NCI-H2081 (cell line): ENCODE measurements at places on chromosomes 5 and 9.

DNA sequence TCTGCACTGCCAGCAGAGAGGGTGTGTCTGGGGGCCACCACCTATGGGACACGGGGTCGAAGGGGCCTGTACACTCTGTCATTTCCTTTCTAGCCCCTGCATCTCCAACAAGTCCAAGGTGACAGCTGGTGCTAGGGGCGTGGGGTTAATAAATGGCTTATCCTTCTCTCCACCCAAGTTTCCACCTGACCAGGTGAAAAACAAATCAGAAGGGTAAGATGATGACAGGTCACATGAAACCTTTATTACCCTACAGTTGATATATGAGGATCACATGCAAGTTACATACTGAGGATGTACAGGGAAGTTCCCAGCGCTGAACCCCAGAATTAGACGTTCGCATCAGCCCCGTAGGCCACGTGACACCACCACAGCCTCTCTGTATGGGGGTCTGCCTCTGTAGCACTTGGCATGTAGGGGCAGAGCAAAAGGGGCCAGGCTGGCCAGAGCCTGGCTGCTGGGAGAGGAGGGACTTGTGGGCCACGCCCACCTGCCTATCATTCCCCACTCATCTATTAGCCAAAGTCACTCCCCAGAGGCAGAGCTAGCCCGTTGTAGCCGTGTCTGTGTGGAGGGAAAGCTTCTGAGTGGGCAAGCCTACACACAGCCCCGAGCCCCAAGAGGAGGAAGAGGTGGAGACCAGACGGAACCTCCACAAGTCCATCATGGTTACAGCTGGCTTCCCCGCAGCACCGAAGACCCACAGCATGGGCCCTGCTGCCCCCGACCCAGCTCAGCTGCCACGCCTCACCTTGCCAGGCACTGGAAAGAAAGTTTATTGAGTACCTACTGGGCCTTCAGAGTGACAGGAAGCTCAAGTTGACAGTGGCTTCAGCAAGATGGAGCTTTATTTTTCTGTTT, 2.2 kb downstream of the TMEM141 start:
- no peak for DNase-seq

- no peak for DNase-seq
Observed at GRCh38 chr5:43236653-43237355, 44.8 kb downstream of the NIM1K start.

DNA sequence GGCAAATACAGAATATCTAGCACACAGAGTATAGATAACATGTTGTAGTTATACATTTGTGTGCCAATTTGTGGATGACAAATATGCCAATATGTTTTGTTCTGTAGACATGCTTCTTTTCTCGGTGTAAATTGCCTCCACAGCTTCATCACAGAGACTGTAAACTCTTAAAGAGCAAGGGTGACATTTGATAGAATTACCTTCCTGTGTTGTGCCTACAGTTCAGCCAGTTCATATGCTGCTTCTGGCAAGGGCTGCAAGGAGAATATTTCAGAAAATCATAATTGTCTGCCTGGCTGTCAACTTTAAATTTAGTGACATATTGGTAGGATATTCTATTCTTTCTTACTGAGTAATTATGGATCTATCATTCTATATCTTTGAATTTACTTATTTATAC, 155.1 kb downstream of the MAT2B start:
- DNase-seq: no peak

- no peak for DNase-seq
Observed at GRCh38 chr5:71529682-71530081, 57.5 kb upstream of the MCCC2 start.

DNA sequence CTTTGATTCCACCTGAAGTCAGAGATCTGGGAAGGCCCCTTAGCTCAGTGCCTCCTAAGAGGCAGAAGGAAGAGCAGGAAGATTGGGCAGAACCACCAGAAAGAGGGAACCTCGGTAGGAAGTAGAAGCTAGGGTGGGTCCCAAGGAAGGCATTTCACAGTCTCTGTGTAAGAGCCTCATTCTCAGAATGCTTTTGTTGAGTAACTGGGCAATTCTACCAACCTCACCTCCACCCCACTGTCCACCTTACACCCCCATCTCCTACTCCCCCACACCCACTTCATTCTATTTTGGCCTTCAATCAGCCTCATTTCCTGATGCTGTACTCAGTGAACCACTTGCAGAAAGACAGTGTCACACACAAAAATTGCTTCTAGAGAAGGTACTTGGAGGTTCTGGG, 3.5 kb downstream of the HBEGF start:
- no peak for DNase-seq

GRCh38 chr5:123802298-123802951, 290.4 kb downstream of the CSNK1G3 start:
- no peak for DNase-seq

- DNase-seq: no peak
Observed at GRCh38 chr9:18333157-18333556, 140.8 kb upstream of the ADAMTSL1 start.

DNA sequence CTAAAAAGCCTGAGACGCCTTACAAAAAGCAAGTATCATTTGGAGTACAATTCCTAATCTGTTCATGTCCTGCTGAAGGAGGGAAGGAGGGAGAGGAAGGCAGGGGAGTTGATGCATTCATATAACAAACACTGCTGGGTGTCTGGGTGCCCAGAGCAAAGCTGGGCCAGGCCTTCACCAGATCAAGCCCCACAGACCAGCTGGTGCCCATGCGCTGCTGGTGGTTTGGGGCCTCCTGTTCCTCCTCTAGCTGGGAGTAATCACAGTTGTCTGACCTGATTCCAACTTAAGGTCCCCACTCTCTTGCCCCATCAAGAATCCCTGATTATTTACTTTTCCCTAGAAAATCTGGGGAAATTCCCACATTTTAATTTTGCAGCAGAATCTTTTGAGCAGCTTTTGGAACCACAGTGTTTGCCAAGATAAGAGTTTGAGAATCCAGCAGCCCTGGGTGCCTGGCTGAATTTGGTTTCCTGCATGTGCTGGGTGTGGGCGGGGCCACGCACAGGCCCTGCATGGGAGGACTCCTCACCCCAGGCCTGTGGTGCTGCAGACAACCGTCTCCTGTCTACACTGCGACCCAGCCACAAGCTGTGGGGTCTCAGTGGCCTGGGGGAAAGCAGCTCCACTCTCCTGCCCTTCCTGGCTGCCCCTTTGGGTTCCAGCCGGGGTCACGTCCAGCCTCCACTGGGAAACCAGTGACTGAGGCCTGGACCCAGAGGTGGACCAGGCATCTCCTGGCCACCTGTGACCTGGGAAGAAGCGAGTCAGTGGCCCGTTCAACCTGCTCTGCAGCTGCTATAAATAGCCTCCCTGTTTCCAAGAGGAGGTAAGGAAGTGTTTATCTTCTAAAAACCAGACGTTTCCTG, 47.5 kb downstream of the NEURL1B start:
- no peak for DNase-seq

GRCh38 chr9:77475641-77476473, 172.3 kb downstream of the GNA14 start:
- peak; percentile 5 for DNase-seq

- no peak for DNase-seq
Observed at GRCh38 chr5:76693141-76693540, 22.8 kb upstream of the F2R start.

GRCh38 chr9:113596616-113597320, 133.2 kb downstream of the RGS3 start:
- DNase-seq: no peak
